ENCODE measurements at places on chromosomes 3 and 15.

DNA sequence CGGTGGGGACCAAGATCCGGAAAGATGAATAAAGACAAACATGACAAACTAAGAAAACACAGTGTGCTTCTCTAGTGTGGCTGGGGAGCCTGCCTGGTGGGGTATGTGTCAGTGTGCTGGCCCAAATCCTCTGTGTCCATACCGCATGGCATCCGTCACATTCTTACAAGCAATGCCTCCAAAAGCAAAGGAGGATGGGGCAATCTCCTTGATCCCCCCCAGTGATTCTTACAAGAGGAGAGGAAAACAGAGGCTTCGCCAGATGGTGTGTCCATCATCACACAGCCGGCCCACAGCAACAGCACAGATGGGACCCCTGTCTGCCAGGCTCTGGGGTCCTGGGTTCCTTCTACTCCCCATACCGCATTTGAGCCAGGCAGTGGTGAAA is 558 bp upstream of the IL17RC start:
- peak overlapping the region; percentile 86 for H3K27ac ChIP-seq
- no peaks in the 10 kb centered on the region for H3K27me3 ChIP-seq
- H3K36me3 ChIP-seq: peaks cover 5% of the 10 kb centered on the region
- peak; percentile 47 for DNase-seq

DNA sequence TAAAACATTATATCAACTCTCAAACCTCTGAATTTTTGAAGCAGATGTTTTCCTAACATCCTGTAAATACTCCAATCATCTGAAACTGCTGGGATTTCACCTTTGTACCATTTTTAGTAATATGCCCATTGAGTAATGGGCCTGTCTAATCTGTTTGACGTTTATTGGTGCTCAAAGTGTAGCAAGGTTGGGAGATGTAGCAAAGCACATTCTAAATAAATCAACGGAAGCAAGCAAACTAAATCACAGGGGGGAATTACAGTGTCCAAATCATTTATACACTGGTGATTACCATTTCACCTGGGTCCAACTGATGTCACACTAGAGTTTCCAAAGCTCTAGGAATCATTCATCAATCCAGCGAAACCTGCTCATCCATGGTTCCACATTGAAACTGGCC is 518.7 kb upstream of the TBL1XR1 start:
- no peak overlapping the region for H3K27ac ChIP-seq
- no peaks in the 10 kb centered on the region for H3K27me3 ChIP-seq
- H3K36me3 ChIP-seq: no peaks in the 10 kb centered on the region
- no peak overlapping the region for H3K4me3 ChIP-seq
- no peak for DNase-seq

DNA sequence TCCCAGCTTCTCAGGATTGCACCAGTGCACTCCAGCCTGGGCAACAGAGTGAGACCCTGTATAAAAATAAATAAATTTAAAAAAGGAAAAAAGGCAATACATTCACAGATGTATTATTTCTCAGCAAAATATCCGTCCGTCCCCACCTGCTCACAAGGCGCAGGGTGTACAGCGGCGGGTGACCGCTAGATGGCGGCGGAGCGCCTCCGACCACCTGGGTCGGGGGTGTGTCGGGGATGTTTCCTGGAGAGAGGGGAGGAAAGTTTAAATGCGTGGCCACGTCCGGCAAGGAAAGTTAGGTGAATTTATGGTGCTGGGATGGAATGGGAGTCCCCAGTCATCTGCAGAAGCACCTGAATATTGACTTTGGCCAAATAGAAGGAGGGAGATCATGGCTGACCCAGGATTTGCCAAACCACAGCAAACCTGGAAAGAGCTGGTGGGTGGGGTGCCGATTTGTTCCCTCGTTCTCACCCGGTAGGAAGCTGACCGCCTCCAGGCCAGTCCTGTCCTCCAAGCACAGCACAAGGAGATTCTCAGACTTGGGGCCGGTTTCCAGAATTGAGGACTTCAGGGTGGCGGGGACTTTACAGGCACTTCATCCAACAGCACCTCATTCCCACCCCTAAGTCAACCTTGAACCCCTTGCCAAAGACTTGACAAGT is 88.3 kb downstream of the TMEM266 start:
- peak; percentile 44 for DNase-seq
- no peak overlapping the region for H3K27ac ChIP-seq
- no peak overlapping the region for H3K4me3 ChIP-seq
- H3K27me3 ChIP-seq: no peaks in the 10 kb centered on the region

- DNase-seq: no peak
- H3K36me3 ChIP-seq: peaks cover 33% of the 10 kb centered on the region
- no peak overlapping the region for H3K27ac ChIP-seq
- H3K27me3 ChIP-seq: no peaks in the 10 kb centered on the region
- H3K4me1 ChIP-seq: no peaks in the 10 kb centered on the region
Measured at GRCh38 chr15:78170848-78171773, 21.9 kb downstream of the IDH3A start.

DNA sequence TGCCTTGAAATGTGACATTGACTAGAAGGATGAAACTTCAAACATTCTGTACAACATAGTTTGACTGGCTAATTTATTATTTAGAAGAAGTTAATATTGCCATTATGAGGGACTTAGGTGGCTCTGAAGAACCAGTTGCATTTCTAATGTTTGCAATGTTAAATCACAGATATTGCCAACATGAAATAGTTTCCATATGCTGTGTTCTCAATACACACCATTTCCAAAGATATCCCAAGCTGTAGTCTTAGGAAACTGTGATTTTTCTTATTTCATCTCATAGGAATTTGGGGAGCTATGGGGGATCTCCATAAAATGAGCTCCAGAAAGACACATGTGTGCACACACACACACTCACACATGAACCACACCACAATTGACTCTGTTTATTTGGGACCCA is 36.3 kb downstream of the ALG1L2 start:
- H3K4me3 ChIP-seq: no peak overlapping the region
- no peak for DNase-seq
- H3K36me3 ChIP-seq: no peaks in the 10 kb centered on the region
- H3K4me1 ChIP-seq: no peaks in the 10 kb centered on the region
- no peaks in the 10 kb centered on the region for H3K27me3 ChIP-seq

GRCh38 chr15:45585069-45585791 is 1.9 kb upstream of the BLOC1S6 start:
- no peaks in the 10 kb centered on the region for H3K27me3 ChIP-seq
- DNase-seq: peak; percentile 45
- H3K36me3 ChIP-seq: peaks cover 8% of the 10 kb centered on the region
- H3K4me1 ChIP-seq: peaks cover 2% of the 10 kb centered on the region

Measured in lung (tissue), 17 donors.